ENCODE measurements at places on chromosomes 16 and 17.

- DNase-seq = no peak
Observed at GRCh38 chr17:41928693-41929251, 1.6 kb upstream of the ODAD4 start.

GRCh38 chr16:88409296-88410065 is 26.7 kb downstream of the ZNF469 start:
- no peak for DNase-seq

- DNase-seq = no peak
Observed at GRCh38 chr17:48014595-48015111, 22.9 kb downstream of the COPZ2 start.

GRCh38 chr17:80789356-80789902 is 202.2 kb upstream of the CHMP6 start:
- DNase-seq = no peak

- DNase-seq = no peak
Observed at GRCh38 chr17:79399610-79400144, 211.2 kb downstream of the RBFOX3 start.

GRCh38 chr17:81922566-81923301 is 4.8 kb upstream of the SIRT7 start:
- no peak for DNase-seq

DNA sequence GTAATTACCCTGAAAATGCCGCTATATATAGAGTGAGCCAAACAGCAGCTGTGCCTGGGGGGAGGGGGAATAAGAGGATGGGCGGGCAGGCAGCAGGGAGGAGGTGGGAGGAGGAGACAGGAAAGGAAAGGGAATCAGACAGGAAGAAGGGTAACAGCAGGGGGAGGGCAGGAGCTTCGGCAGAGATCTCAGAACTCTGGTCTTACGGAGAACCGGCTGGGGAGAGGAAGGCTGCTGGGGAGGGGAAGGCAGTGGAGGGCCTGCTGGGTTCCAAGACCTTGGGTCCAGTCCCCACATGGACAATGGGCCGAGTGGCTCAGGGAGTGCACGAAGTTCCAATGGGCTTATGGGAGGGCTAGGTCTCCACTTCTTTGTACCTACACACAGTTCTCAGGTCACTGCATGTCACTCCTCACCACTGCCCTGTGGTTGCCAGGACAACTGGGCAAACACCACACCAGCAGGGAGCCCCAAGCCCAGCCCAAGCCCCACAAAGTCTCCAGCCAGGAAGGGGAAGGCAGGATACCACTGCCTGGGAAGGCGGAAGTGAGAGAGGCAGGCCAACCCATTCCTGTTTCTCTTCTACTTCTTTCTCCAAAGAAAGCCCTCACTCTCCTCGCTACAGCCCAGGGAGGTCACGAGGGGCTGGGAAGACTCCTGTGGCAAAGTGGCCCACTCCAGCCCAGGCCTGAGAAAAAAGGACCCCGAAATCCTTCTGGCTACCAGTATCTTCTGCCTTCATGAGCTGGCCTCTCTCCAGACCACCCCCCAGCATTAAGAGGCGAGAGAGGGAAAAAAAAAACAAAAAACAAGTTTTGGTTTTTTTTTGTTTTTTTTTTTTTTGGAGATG is 25.3 kb downstream of the G6PC3 start:
- DNase-seq = no peak

DNA sequence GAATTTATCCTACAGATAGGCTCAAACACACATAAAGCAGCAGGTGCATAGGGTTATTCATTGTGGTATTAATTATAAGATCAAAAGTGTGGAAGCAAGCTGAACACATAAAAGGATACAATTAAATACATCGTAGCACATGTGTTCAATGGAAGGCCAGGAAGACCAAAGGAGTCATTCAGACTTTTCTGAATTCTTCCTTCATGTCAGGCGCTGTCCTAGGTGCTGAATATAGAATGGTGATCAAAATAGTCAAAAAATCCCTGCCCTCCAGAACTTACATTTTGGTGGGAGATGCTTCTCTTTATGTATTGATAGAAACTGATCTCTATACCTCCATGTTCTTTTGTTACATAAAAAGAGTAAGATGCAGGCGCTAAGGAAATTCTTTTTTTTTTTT is 439.0 kb upstream of the ASIC2 start:
- no peak for DNase-seq

DNA sequence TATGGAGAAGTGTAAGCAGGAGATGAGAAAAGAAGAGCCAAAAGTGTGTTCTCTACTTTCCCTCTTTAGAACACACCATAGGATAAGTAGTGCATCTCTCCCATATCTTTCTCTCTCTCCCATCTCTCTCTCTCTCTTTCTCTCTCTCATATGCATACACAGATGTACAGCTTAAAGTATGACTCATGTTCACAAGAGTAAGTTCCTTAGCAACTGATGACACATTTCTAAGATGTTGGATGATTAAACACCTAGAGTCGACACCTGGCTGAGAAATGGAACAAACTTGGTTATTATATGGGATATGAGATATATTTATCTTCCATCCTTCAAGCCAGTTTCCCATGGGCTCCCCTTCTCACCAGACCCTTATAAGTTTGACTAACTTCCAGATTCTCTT is 113.5 kb downstream of the TMEM132E start:
- DNase-seq = no peak

DNA sequence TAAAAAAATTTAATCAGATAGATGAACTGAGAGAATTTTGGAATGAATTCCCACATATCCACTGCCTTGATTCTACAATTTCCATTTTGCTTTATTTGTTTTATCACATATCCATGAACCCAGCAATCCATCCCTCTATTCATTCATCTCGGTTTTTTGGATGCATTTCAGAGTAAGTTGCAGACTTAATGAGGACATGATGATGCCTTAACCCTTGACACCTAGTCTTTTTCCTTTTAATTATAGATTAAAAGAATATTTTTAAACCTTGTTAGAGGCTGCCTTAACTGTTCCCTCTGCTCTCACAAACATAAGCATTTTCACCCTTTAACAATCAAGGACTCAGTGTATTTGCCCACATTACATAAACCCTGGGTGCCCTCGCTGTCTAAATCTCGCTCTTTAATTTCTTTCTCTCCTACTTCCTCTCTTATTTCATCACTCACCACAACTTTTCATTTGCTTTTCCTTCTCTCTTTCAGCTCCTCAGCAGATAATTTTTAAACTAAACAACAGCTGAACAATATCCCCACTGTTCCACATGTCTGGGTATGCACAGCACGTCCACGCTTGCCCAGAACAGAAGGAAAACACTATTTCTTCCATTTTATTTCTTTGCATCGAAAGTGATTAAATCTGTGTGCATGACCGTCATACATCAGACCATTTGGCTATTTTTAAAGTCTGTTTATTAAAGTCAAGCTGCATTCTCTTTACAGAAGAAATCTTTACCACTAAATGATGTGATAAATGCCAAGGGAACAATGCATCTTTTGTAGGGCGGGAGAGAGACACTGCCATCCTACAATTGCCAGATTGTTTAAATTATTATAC is 39.9 kb downstream of the IQCK start:
- no peak for DNase-seq

GRCh38 chr16:1631931-1632637 is 19.9 kb downstream of the CRAMP1 start:
- DNase-seq = no peak

- DNase-seq = no peak
Observed at GRCh38 chr16:56119133-56119532, 72.2 kb upstream of the GNAO1 start.

- DNase-seq = peak; percentile 38
Observed at GRCh38 chr16:58025351-58026138, at the start of gene MMP15. Gene MMP15 (plus strand): TSS chr16:58025754. CDS start chr16:58026351, 597 bp downstream.

- DNase-seq = no peak
Observed at GRCh38 chr17:700504-701094, 14.0 kb downstream of the VPS53 start.

GRCh38 chr16:30376461-30376902 is 1.9 kb downstream of the MYL11 start:
- no peak for DNase-seq

GRCh38 chr16:87897521-87898505 is 28.5 kb upstream of the SLC7A5 start:
- peak; percentile 33 for DNase-seq

GRCh38 chr17:7016418-7016817 is 4.0 kb downstream of the RNASEK start:
- no peak for DNase-seq

GRCh38 chr17:65723431-65724151 is 162.1 kb upstream of the AXIN2 start:
- DNase-seq = no peak

- DNase-seq = no peak
Observed at GRCh38 chr16:28837672-28838557, 8.2 kb downstream of the TUFM start.

GRCh38 chr16:79404571-79404970 is 196.0 kb downstream of the MAF start:
- DNase-seq = no peak

- DNase-seq = no peak
Observed at GRCh38 chr17:59335685-59336084, 4.2 kb downstream of the YPEL2 start.

- no peak for DNase-seq
Observed at GRCh38 chr17:58224315-58224714, 5.3 kb upstream of the MKS1 start.

GRCh38 chr16:78288888-78289287 is 189.4 kb downstream of the WWOX start:
- DNase-seq = no peak

Measured in activated CD4-positive, alpha-beta T cell treated with anti-CD3 and anti-CD28 coated beads for 1 hour (primary cell).